Brain (organoid and tissue), 16 donors: ENCODE measurements at places on chromosomes 1 and 21. TPM values are rescaled to one million over a fixed set of nuclear protein-coding genes. Genes with fewer than 3 reads are reported as not detected.

DNA sequence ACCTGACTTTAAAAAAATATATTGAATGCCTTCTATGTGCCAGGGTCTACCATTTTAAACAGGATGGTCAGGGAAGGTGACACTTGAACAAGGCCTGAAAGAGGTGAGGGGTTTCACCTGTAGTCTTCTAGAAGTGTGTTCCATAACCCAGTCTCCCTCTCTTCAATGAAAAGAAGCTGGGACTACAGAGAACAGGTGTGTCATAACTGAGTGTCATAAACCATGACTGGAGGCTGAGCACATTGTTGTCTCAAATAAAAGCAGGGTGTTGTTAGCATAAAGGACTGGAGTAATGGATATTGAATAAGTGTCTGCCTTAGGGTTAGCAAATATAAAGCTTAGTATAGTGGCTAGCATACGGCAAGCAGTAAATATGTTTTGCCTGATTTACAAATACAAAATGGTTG, 65.4 kb downstream of the SYDE2 start:
- no peak for DNase-seq

DNA sequence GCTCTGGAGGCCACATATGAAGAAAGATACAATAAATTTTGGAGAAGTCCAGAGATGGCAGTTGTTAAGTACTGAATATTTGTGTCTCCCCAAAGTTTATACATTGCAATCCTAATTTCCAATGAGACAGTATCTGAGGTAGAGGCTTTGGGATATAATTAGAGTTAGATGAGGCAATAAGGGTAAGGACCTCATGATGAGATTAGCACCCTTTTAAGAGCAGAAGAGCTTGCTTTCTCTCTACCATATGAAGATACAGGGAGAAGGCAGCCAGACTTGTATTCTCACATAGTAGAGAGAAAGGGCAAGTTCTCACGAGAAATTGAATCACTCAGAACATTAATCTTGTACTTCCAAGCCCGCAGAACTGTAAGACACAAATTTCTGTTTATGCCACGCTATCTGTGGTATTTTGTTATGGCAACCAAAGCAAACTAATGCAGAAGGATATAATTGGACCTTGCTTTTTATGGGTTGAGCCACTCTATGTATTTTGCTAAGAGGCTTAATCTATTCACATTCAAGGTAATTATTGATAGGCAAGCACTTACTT, 430.1 kb downstream of the KCNT2 start:
- DNase-seq = no peak

GRCh38 chr1:45512641-45513054, 9.0 kb downstream of the PRDX1 start:
- DNase-seq = peak; percentile 25

DNA sequence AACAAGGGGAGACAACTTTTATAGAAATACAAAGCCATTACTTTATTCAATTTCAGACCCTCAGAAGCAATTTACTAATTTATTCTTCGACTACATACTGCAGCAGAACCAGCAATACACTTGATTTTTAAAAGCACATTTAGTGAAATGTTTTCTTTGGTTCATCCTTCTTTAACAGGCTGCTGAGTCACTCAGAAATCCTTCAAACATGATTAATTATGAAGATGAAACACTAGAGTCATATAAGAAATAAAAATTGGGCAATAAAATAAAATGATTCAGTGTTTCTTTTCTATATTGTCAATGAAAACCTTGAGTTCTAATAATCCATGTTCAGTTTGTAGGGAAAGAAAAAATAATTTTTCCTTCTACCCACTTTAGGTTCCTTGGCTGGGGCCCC, 47.0 kb downstream of the CHML start:
- DNase-seq = no peak

DNA sequence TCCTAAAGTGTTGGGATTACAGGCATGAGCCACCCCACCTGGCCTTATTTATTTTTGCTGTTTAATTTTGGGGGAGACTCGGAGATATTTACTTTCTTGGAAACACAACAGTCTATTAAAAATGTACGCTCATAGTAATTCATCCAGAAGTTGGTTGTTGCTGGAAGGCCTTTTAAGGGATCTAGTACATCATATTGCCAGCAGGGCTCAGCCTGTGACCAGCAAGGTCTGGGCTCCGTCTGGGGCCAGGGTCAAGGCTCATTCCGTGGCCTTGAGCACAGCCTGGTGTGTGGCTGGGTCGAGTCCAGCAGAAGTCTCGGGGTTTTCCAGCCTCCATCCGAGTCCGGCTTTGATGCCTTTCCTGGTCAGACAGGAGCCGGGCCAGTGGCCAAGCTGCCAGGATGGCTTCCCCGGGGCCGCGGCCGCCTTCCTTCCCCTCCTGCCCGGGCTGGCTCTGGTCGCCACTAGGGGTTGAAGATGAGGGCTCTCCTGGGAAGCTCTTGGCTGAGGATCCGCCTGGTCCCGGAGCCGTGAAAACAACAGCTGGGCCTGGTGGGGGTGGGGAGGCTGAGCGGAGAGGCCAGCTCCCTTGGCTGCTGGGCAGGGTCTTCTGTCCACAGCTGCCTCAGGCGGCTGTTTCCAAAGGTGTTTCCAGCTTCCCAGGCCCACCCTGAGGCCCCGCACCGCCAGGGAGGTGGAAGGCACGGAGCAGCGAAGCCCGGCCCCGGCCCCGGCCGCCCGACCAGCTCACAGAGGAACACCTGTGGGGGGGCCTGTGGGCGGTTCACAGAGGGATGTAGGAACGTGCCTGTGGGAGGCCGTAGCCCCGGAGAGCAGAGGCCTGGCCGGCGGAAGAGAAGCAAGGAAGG, 5.1 kb upstream of the VWA1 start:
- peak; percentile 37 for DNase-seq

- no peak for DNase-seq
Measured at GRCh38 chr1:62263006-62263813, 56.0 kb downstream of the KANK4 start.

GRCh38 chr1:215584389-215584788, 17.3 kb downstream of the KCTD3 start:
- DNase-seq = no peak

DNA sequence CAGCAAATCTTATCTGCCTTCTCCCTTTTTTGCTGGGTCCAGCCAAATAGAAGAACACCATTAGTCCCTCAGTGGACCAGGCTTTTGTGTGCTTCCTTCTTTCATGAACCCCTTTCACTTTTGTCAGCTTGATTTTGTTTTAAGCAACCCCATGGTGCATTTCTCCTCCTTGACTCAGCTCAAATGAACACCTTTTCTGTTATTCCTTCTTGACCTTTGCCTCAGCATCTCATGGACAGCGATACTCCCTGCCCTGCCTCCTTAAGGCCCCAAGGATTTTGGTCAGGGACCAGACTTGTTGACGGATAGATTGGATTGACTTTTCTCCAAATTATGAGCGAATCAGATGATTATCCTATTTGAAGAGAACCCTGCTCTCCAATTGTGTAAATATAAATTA, 356.6 kb upstream of the USP24 start:
- no peak for DNase-seq

- no peak for DNase-seq
Measured at GRCh38 chr1:65541161-65541560, 120.7 kb downstream of the LEPR start.

- no peak for DNase-seq
Measured at GRCh38 chr1:207059881-207060280, 6.8 kb downstream of the PFKFB2 start.

GRCh38 chr1:82299056-82299455, 498.3 kb downstream of the ADGRL2 start:
- no peak for DNase-seq

GRCh38 chr21:46350981-46351380, 27.0 kb downstream of the PCNT start:
- DNase-seq = no peak

DNA sequence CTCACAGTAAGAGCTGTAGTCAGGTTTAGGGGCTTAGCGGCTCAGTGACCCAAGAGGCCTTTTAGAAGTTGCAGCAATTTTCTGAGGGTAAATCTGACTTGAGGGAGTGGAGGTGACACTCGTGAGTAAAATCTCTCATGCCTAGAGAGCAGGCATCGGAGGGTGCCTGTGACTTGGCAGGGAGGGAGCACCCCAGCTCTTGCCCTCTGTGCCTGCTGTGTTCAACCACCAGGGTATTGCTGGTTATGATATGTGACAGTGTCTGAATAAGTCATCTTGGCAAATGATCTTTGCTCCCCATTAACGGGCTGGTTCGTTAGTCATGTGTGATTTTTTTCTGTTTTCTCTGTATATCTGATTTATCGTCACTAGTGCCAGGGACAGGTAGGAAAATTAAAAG, 5.9 kb downstream of the MAN1C1 start:
- DNase-seq = no peak

GRCh38 chr1:174965362-174966007, 34.3 kb upstream of the CACYBP start:
- peak; percentile 19 for DNase-seq

DNA sequence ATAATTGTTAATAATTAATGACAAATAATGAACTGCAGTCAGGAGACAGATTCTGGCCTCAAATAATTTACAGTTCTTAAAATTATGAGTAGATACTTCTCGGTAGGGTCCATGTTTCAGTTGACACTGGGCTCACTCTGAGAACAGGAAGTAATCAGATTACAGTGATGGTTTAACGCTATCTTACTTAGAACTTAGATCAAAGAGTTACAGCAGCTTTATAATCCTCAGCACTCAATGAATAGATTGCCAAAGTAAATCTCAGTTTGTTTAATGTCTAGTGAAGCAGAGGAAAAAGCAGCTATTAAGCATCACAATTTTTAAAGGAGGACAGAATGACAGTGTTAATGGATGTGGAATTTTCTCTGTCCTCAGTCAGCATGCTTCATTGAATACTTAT, 79.6 kb downstream of the PDE4B start:
- no peak for DNase-seq

- DNase-seq = no peak
Measured at GRCh38 chr1:38243106-38243505, 196.5 kb upstream of the POU3F1 start.

DNA sequence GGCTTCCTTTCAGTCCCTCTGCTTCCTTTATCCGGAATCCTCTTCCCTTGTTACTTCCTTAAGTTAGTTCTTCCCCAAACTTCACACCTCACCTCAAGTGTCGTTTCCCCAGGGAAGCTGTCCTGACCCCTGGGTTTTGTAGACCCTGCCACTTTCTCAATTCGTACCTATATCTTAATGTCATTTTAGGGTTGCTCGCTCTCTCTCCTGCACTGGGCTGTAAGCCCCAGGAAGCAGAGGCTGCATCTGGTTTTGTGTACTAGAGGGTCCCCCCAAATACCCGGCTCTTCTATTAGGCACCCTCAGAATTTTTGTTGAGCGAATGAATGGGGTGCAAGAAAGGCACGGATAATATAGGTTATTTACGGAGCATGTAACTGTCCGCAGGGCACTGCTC, 603 bp upstream of the OPRD1 start:
- no peak for DNase-seq

DNA sequence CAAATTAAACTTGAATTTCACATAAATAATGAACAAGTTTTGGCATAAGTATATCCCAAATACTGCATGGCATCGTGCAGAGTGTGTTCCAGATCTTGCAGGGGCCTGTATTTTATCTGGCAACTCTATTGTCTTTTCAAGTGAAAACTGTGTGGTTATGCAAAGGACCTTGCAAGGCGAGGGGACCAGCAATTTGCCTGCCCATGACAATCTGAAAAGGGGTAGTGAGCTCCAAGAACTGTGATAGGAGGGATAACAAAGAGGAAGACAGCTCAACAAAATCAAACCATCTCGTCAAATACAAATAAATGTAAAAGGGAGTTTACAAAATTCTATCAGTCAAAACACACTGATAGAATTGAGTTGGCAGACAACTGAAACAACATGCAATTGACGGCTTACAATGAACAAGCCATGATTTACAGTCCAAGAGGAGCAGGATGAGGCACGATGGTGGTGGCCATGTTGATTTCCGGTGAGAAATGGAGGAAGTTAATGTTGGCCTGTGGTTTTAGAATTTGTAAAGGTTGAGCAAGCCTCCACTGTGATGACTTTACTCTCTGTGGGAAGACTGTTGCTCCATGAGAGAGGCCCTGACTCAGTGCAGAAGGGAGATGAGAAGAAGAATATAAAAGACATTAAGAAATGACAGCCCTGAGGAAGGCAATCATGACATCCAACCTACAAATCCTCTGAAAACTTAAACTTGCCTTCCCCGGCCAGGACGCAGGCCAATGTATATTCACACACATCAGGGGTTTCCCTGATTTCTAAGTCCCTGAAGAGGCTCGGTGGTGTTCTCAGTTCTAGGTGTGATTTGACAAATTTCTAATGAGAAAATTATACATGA, 132.2 kb downstream of the ADSS2 start:
- no peak for DNase-seq

DNA sequence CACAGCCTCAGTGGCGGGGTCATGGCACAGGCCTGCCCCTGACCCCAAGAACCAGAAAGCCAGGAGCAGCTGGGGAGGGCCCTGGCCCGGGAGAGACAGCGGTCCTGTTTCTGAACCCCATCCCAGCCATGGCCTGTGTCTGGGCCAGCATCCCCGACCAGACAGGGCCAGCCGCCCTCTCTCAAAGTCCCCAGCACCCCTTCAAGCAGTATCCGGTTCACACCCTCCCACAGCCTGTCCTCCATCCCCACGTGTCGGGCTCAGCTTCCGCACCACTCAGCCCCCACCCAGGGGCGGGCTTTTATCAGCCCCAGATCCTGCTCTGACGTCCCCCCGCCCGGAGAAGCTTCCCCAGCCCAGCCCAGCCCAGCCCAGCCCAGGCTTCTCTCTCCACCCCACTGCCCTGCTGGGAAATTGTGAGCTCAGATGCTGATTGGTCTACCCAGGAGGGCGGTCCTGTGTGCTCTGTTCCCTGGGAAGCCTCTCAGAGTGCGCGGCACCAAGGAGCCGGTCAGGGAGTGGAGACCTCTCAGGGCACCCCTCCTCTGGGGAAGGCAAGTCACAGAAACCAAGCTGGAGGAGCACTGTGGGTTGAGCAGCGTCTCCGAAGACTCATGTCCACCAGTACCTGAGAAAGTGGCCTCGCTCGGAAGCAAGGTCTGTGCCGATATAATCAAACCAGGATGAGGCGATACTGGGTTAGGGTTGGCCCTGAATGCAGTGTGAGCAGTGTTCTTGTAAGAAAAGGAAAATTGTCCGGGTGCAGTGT, 4.7 kb upstream of the FAAP20 start:
- peak; percentile 62 for DNase-seq

- DNase-seq = peak; percentile 68
Measured at GRCh38 chr1:69738458-69739250, 170.9 kb downstream of the LRRC7 start.

GRCh38 chr1:245397771-245398170, 243.0 kb downstream of the KIF26B start:
- DNase-seq = no peak

Gene EVA1C
- polyA plus RNA-seq = 14.1 TPM

Gene ERICH3
- 2.3 TPM for polyA plus RNA-seq

Gene VCAM1
- polyA plus RNA-seq = 2.8 TPM

Gene SZT2
- 10.4 TPM for polyA plus RNA-seq

Gene IER5
- polyA plus RNA-seq = 12.4 TPM

Gene CR1
- 0.39 TPM for polyA plus RNA-seq

Gene LCE2C
- polyA plus RNA-seq = not detected

Gene SAMSN1
- 0.44 TPM for polyA plus RNA-seq

Gene FLG2
- polyA plus RNA-seq = not detected

Gene IL20
- polyA plus RNA-seq = not detected

Gene DENND2D
- 6.1 TPM for polyA plus RNA-seq

Gene POLR3C
- 29.8 TPM for polyA plus RNA-seq

Gene PKLR
- polyA plus RNA-seq = 0.17 TPM
